ENCODE measurements at places on chromosomes 4 and X. TPM values are rescaled to one million over a fixed set of nuclear protein-coding genes. Genes with fewer than 3 reads are reported as not detected.

The YTHDC1 gene
- 36.5 TPM for total RNA-seq

The CT83 gene
- not detected for total RNA-seq

The CNGA1 gene
- total RNA-seq: not detected

The ANKRD50 gene
- 49.2 TPM for total RNA-seq

The FGF2 gene
- total RNA-seq: 107 TPM

The NOX1 gene
- not detected for total RNA-seq

The SPANXA2 gene
- total RNA-seq: not detected

The PTPN13 gene
- total RNA-seq: 133 TPM

The PAGE2B gene
- not detected for total RNA-seq

The N4BP2 gene
- 9.1 TPM for total RNA-seq
